Activated CD4-positive, CD25-positive, alpha-beta regulatory T cell (primary cell): ENCODE measurements at places on chromosomes 1 and 21.

DNA sequence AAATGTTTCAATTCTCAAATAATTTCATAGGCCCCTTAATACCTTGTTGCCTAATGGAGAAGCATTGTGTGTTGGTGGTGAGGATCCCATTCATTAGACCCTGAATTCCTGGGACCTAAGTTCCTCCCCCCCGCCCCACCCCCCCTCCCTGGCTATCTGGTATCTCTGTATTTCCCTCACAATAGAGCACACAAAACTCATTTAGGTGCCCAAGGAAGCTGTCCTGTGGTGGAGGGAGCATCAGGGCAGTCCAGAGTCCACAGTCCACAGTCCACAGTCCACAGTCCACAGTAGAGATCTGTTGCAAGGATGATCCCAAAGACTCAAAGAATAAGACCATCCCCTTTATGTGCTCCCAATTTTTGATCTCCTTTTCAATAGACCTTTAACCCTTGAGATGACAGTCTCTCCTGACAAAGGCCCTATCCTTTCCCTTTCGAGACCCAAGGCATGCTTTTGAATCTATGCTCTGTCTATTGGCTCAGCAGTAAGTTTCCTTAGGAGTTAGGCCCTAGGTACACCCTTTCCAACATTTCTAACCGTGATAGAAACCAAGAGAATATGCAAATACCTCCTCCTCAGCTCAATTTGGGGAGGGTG, 123.9 kb downstream of the ZBTB18 start:
- DNase-seq: no peak

DNA sequence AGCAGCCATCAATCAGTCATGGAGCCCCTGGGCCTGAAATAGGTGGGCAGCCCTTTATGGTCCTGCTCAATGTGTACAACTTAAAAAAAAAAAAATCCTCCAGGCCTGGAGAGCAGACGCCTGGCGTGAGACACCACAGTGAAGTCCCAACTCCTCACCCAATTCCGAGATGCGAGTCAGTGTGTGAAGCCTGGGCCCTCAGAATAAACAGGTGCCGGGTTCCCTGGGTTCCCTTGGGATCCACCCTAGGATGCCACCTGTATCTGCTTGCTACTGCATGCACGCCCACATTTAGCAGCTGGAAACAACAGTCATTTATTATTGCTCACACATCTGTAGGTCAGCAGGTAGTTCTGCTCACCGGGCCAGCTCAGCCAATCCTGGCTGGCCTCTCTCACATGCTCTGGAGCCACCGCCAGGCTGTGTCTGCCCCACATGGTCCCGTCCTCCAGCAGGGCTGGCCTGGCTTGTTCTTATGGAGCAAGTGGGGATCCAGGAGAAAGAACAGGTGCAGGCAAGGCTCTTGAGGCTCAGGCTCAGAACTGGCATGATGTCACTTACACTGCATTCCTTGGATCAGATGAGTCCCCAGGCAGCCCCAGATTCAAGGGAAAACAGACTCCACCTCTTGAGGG, 172.7 kb downstream of the NPHP4 start:
- DNase-seq: no peak

- no peak for DNase-seq
Observed at GRCh38 chr1:202225131-202225530, 31.5 kb downstream of the LGR6 start.

DNA sequence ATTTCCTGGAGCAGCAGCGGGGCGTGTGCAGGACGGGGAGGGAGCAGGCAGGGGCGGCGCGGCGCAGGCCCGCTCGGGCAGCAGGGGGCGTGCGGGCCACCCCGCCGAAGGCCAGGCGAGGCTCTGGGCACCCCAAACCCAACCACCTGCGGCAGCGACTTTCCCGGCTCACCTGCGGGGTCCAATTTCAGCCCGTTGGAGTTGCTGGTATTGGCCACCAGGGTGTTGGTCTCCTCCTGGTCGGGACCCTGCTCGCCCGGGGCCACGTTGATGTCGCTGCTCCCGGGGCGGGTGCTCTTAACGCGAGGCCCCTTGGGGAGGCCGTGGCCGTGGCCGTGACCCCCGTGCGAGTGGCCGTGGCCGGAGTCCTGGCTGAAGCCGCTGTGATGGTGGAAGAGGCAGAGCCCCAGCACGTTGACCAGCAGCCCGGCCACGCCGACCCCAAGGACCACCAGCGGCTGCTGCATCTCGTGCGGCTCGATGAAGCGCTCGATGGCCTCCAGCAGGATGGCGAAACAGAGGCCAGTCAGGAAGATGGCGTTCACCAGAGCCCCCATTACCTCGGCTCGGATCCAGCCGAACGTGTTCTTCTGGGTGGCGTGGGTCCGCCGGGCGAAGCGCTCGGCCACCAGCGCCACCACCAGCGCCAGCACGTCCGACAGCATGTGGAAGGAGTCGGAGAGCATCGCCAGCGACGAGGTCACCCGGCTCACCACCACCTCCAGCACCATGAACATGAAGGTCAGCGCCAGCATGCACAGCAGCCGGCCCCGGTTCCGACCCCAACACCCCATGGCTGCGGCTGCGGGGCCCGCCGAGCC, 932 bp downstream of the SLC30A1 start:
- DNase-seq: peak; percentile 60

DNA sequence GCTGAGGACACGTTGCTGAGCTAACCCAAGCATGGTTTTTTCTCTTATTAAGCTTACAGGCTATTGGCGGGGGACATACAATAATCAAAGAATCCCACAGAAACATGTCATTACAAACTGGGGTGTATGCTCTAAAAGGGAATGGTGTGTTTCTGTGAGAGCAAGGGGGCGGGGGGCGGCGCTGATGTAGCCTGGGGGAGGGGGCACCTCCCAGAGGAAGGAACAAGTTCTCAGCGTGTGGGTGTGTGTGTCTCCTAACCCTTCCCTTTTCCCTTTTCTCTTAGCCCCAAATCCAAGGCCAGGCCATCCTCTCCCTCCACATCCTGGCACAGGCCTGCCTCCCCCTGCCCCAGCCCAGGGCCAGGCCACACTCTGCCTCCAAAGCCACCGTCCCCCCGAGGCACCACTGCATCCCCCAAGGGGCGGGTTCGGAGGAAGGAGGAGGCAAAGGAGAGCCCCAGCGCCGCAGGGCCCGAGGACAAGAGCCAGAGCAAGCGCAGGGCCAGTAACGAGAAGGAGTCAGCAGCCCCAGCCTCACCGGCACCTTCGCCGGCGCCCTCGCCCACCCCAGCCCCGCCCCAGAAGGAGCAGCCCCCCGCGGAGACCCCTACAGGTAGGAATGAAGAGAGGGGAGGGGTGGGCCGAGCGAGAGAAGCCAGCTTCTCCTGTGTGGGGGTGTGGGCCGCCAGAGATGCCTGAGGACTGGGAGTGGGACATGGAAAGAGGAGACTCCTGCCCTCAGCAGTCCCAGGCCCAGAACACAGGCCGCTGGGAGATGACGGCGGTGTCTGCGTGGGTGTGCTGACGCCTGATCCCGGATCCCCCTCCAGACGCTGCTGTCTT, 21.9 kb downstream of the MAP7D1 start:
- no peak for DNase-seq

- DNase-seq: no peak
Observed at GRCh38 chr1:46942086-46942485, 810 bp upstream of the CYP4A11 start.

DNA sequence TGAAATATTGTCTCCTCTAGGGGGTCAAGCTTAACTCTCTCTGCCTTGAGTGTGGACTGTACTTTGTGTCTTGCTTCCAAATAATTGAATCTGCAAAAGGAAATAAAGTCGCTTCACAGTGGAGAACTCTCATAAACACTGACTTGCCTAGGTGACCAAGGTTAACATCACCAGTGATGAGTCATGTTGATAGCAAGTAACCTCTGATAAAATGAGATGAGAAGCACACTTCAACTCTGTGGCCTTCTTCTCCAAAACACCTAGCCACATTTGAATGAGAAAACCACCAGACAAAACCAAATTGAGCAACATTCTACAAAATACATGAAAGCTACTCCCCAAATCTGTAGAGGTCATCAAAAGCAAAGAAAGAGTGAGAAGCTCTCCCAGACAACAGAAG, 37.6 kb downstream of the PDE4B start:
- DNase-seq: no peak
